GM19239 (cell line): ENCODE measurements at places on chromosomes 5 and 9.

DNA sequence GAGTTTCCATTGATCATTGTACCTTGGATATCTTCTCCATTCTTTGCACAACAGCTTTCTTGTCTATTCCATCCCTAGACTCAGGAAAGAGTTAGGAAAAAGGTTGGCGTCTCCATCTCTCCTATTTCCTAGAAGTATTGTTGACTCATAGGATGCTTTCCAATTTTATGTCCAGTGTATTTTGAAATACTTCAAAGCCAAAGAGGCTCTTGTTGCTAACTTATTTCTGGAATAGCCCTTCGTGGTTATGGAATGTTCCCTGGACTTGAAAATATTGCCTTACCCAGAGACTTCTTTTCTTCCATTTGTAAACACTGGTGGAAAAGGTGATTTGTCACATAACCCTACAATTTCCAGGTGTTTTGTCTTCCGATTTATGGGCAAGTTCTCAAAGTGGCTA, 402.3 kb upstream of the ZNF608 start:
- no peak for DNase-seq

DNA sequence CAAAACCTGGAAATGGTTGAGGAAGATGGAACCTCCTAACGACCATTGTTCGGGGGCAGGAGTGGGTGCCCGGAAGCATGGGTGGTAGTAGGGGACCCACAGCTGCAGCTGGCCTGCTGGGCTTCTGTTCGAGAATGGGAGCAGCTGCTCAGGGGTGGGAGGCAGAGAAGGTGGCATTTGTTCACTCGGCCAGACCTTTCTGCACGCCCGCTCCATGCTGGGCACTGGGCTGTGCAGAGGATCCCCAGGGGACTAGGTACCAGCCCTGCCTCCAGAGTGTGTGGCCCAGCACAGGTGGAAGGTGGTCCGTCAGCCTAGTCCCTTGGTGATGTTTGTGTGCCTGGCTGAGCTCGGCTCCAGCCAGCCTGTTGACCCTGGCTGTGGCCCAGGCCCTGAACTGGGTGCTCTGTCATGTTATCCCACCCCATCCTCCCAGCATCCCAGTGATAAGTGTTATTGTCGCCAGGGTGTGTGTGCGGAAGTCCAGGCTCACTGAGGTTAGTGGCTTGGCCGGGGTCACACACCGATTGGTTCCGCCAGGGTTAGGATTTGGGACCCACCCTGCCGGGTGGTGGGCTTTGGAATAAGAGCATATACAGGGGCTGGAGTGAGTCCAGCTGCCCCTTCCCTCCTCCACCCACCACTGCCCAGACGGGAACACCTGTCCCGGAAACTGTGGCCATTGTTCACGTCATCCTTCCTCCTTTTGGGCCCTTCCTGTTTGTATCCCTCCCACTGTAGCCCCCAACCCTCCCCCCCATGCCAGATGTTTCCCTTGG, 4.8 kb downstream of the N4BP3 start:
- no peak for DNase-seq

DNA sequence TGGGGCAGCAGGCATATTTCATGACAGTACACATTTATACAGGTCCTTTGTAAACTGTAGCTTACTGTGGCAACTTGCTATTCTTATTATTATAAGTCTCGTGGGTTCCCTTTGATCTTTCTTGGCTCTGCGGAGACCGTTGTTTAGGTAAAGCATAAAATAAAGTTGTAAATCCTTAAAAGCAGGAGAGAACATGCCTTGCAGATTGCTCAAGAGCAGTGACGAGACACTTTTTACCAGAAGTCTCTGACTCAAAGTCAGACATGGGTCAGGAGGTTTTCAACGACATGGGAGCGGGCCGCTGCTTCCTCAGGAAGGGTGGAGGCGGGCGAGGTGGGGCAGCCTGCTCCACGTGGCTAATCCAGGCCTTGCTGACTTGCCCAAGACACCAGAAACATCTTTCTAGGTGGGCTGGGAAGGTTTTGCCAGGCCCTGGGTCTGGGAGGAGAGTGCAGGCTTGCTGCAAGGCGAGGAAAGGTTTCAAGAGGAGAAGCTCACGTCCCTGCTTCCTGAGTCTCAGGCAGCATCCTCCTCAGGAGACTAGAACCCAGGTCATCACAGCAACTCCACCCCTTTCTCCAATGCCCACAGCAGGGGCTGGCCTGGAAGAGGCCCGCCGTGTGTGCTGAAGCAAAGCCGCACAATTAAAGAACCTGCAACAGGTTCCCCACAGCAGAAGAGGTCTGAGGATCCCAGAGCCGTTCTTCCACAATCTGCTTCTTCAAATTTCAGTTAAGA, 6.5 kb downstream of the TBC1D2 start:
- DNase-seq: no peak

DNA sequence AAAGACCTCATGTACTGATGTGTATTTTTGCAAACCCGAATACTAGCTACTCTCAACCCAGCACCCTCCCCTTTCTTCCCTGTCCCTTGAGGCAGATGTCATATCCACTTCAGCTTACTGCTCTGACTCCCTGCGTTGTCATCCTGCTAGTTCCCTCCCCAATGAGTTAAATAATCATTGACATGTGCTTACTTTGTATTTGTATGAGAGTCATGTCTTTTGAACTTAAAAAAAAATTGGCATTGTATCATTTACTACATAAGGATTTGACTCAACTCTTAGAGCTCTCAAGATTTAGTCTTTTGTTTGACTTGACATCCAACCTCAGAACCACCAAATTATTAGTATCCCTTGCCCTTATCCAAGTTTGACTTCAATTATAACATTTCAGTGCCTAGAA, 219.7 kb upstream of the TUT7 start:
- DNase-seq: no peak

GRCh38 chr9:124869466-124869985, 7.6 kb downstream of the ARPC5L start:
- DNase-seq: no peak

DNA sequence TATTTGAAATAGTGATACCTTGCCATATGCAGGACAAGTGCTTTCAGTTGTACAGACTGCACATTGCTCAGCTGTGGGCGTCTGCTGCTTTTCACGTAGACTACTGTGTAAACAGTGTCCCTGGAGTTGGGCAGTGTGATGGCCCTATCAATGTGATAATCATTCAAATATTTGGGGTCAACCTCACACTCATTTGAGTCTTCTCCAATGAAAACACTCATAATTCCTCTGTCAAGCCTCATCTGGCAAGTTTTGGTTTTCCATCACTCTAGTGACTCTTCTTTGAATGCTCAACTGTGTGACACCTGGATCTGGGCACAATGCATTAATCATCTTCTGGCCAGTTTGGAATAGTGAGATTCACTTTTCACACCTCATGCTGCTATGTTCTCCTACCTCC, 64.4 kb downstream of the UGCG start:
- no peak for DNase-seq

DNA sequence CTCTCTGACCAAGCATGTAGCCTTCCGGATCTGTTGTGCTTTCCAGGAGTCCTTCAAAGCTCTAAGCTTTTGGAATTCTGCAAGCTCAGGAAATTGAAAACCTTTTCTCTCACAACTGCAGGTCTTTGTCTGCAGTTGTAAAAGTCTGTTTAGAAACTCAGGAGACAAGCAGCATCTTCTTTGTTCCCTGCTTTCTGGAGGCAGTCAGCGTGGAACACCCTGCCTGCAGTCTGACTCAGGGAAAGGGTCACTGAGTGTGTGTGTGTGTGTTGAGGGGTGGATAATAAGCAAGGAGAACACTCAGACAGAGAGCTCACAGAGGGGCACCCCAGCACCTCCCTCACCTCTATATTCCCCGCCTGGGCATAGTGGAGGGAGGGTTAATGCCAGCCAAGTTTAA, 29.1 kb downstream of the KCNIP1 start:
- no peak for DNase-seq

DNA sequence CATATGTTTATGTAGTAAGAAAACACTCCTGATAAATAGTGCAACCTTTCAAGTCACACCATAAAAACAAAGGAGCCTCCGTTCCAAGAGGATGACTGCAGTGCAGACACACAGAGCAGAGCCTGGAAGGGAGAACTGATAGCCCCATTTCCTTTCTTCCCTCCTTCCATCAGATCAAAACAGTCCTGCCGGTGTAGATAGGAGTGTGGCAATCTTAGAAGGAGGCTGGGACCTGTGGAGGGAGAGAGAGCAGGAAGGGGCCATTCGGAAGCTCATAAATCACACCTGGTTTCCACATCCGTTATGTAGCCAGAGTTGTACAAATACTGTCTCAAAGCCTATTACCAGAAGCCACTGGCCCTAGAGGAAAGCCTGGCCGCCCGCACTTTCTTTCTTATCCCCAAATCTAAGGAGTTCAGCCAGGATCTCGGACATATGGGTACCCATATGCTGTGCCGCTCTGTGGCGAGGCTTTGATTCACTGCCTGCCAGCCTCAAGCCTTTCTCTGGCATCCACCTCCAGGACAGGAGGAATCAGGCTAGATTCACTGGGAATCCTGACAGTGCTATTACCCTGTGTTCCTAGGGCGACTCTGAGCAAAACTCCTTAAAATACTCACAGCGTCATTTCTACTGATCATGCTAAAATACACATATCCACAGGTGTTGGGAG, 26.9 kb downstream of the DAP start:
- no peak for DNase-seq

- no peak for DNase-seq
Measured at GRCh38 chr9:592225-592624, 249.3 kb upstream of the DMRT1 start.

- DNase-seq: no peak
Measured at GRCh38 chr9:121640491-121641223, 10.8 kb upstream of the DAB2IP start.

GRCh38 chr5:116672203-116672602, 97.6 kb upstream of the SEMA6A start:
- no peak for DNase-seq

GRCh38 chr5:169567079-169567478, 16.5 kb upstream of the SPDL1 start:
- DNase-seq: no peak

GRCh38 chr5:111454776-111455175, 57.6 kb downstream of the STARD4 start:
- no peak for DNase-seq

- DNase-seq: no peak
Measured at GRCh38 chr5:156199045-156199444, 127.9 kb upstream of the SGCD start.

DNA sequence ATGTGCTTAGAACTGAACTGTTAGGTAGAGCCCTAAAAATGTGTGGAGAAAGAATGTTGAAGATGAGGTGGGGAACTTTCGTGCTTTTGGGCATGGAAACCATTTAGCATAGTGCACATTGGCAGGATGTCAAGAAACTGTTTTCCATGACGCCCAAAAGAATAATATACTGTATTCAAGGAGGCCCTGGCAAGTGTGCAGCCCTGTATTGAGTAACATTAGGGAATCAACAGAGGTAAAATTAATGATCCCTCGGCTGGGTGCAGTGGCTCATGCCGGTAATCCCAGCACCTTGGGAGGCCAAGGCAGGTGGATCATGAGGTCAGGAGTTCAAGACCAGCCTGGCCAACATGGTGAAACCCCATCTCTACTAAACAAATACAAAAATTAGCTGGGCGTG, 20.9 kb upstream of the PLIN2 start:
- DNase-seq: no peak

DNA sequence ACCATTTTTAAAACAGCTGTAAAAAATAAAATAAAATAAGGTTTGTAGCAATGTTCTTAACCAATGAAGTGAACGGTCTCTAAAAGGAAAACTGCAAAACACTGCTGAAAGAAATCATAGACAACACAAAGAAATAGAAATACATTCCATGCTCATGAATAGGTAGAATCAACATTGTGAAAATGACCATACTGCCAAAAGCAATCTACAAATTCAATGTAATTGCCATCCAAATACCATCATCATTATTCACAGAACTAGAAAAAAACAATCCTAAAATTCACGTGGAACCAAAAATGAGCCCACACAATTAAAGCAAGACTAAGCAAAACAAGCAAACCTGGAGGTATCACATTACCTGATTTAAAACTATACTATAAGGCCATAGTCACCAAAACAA, 67.6 kb upstream of the RGMB start:
- no peak for DNase-seq

- DNase-seq: no peak
Measured at GRCh38 chr5:174093123-174093522, 47.6 kb downstream of the NSG2 start.

GRCh38 chr9:86795823-86796553, 151.3 kb downstream of the GAS1 start:
- no peak for DNase-seq

GRCh38 chr5:16456103-16456832, 9.3 kb downstream of the ZNF622 start:
- DNase-seq: no peak

- DNase-seq: no peak
Measured at GRCh38 chr9:14362175-14362574, 48.2 kb upstream of the NFIB start.

DNA sequence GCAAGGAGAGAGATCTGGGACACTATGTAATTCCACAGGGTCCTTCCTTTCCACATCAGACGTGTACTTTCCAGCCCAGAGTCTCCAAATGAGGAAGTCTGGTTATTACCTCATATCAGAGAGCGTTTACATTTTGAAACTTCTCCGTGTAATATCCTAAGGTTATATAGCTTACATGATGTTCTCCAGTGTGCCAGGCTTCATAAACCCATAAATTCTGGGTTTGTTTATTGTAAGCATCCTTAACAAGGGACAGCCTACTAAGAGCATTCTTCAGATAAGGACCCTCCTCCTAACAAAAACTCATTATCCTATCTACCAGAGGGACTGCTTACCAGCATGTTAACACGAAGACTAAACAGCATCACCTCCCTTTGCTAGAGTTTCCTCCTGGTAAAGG, 17.9 kb downstream of the SRFBP1 start:
- no peak for DNase-seq

GRCh38 chr9:108052431-108053080, 563.0 kb upstream of the KLF4 start:
- no peak for DNase-seq

DNA sequence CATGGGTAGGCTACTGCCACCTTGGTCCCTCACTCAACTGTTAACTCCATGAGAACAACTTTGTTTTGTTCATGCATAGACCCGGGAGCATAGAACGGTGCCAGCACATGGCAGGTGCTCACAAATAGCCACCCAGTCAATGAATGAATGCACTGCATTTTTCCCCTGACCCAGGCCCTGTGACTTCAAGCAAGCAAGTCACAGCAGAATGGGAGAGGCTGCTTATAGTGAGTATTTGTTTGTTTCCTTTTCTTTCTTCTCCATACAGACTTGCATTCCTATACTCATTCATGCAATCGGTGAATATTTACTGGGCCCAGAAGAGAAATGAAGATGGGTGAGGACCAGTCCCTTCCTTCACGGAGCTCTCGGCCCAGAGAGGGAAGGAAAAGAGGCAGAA, 62.0 kb downstream of the SHB start:
- no peak for DNase-seq
